SHP77 (cell line): ENCODE measurements at places on chromosomes 12 and 14.

- DNase-seq, result no peak
These were observed 98.4 kb downstream of the BCAT1 start for GRCh38 chr12:24850496-24850895.

DNA sequence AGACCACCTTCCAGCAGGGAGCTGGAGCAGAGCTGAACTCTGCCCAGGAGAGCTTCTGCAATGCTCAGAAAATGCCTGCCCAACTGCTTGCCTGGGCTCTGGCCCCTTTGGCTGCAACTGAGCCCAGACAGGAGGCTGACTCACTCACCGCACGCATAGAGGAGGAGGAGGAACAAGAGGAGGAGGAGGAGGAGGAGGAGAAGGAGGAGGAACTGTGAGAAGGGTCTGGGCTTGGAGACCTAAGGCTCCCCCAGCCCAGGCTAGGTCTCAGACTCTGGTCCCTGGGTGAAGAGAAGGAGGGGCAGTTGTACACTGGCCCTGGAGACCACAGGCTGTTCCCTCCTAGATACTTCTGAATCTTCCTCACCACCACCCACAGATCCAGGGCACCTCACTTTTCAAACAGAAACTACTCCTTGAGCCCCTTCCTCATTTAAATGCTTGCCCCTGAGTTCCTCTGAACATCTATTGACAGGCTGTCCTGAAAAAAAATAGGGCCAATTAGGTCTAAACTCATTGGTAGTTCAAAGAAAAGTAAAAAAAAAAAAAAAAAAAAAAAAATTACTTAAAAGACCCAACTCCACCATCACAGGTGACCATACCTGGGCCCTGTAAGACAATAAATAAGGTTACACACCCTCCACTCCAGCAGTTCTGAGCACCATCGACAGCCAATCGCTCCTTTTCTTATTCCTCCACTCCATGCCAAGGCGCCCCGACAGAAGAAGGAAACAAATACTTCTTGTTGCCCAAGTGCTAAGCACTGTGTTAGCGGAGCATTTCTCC lies 674 bp downstream of the VDR start:
- no peak for DNase-seq

GRCh38 chr12:52413782-52414345 lies 7.7 kb upstream of the KRT82 start:
- DNase-seq, result no peak

- peak; percentile 54 for DNase-seq
These were observed 438.4 kb upstream of the DCN start for GRCh38 chr12:91620992-91621391.

- DNase-seq, result no peak
These were observed 178.3 kb downstream of the CACNA1C start for GRCh38 chr12:2231011-2231595.

DNA sequence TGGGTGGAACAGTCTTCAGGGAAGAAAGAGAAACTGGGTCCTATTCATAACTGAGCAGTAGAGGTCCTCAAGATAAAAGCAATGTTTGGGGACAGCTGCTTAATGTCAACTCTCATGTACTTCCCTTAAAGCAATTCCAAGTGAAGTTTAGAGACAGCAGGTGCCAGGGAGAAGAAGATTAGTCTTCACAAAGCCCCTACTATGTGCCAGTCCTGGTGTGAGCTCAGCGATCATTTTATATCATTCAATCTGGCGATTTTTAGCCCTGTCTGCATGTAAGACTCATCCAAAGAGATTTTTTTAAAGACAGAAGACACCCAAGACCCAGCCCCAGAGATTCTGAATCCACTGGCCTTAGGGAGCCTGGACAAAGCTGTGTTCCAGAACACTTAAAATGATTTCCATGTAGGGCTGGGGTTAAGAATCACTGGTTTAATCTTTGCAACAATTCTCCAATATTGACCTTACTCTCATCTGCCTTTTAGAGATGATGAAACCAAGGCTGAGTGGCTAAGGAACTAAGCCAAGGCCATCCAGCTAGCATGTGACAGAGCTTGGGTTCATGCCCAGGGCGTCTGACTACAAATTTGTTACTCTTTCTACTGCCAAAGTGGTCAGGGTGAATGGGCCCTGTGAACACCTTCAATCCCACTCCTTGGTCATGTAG lies 404.5 kb upstream of the TBX3 start:
- DNase-seq, result no peak

- DNase-seq, result no peak
These were observed 33.7 kb downstream of the TCTN1 start for GRCh38 chr12:110647631-110648040.

- DNase-seq, result no peak
These were observed 162.8 kb downstream of the TRHDE start for GRCh38 chr12:72434999-72435398.

- DNase-seq, result no peak
These were observed 509.1 kb downstream of the VRK1 start for GRCh38 chr14:97306133-97306759.

DNA sequence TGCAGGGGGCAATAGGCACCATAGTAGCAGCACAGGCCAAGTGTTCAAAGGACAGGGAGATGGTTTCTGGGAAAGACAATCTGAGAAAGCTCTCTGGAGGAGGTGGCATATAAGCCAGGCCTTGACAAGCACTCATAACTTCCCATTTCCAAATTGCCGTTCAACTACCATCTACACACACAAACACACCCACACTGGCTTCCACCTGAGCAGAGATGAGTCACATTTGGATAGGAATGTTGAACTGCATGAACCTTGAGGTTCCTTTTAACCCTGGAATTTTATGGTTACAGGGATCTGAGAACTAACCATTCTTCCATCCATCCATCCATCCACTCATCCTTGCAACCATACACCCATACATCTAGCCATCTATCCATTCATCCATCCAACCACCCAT lies 86.6 kb downstream of the KSR2 start:
- no peak for DNase-seq

- DNase-seq, result no peak
These were observed 97.2 kb downstream of the PCNX1 start for GRCh38 chr14:71004481-71004880.

DNA sequence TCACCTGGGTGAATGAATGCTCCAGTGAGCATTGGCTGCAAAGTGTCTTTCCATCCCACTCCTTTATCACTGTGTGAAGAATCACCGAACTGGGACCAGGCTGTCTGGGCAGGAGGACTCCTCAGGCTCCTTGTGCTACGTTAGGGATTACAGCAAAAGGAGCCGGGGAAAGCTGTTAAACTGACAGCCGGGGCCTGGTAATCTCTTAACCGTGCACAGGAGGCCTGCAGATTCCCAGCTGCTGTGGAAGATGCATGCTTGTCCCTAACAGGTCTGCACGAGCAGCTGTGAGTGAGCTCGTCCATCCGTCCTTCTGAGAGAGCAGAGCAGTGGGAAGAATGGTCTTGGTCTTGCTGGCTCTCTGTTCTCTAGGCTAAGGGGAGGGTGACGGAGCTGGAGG lies 231.5 kb downstream of the AACS start:
- DNase-seq, result no peak

DNA sequence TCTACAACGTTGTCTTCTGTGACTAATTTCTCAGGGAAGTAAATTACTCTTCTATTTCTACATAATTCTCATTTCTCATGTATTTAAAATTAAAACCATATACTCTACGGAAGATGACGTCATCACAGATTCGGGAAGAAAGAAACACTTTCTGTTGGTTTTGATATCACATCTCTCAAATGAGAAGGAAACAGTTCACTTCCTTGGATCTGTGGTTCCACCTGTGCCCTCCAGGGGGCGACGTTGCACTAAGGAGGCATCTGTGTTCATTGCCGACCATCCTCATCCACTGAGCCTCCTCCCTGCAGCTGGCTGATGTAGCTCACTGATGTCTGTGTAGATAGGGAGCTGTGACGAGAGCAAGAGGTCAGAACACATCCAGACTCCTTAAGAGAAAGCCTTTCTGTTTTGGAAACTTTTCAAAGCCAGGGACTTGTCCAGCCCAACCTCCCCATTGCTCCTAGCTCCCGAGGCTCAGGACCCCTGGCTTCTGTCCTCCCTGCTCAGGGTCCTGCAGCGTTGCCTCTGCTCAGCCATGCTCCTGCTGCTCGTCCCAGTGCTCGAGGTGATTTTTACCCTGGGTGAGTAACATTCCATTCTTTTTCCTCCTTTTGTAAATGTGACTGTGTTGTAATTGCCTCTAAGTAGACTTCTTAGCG lies 172.7 kb upstream of the OR4E1 start:
- DNase-seq, result no peak

DNA sequence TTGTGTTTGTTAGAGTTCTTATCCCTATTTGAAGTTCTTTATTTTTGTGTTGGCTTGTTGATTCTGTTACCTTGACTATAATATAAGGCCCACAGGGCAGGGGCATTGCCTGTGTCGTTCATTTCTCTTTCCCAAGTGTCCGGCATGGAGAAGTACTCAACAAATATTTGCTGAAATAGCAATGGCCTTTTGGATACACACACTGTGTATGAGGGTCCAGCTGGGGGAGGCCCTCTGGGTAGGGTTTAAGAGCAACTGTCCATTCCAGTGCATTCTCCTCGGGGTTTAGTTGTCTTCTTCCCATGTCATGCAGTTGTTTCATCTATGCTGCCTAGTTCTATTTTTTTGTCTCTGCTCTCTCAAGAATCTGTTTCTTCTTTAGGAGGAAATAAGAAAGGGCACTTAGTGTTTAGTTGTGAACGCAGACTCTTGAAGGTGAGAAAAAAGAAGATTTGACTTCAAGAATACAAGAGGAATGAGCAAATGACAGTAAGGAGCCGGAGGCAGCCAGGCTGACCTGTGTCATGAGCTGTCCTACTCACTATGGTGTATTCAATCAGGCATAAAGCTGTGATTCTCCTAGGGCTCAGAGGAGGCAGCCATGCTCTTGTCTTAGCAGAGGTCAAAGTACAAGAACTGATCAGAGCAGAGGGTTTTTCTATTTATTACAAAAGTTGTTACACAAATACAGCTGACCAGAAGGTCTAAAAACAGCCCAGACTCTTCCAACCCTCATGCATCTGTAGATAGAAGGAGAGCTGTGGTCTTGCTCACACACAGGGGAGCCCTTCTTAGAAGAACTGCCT lies 10.2 kb downstream of the ERG28 start:
- no peak for DNase-seq

GRCh38 chr12:69405566-69405865 lies 46.0 kb downstream of the YEATS4 start:
- DNase-seq, result no peak
